ENCODE measurements at places on chromosomes 1 and 21.

DNA sequence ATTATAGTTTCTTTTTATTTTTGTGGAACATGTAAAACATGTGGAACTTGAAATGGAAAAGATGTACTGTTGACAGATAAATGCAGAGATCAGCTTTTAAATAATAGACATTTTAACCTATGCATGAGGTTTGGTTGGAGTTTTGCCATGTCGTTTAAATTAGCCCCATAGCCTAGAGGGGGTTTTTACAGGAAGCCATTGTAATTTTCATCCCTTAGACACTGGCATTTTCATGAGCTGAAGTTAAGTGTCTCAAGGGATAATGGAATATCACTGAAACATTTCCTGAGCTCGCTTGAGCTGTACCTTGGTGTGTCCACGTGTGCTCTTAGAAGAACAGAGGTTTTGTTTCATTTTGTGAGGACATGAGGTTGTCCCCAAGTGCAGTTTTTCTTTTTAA lies 54.2 kb downstream of the HMCN1 start:
- DNase-seq = no peak

- no peak for DNase-seq
These were observed 212.6 kb downstream of the NFIA start for GRCh38 chr1:61294930-61295329.

DNA sequence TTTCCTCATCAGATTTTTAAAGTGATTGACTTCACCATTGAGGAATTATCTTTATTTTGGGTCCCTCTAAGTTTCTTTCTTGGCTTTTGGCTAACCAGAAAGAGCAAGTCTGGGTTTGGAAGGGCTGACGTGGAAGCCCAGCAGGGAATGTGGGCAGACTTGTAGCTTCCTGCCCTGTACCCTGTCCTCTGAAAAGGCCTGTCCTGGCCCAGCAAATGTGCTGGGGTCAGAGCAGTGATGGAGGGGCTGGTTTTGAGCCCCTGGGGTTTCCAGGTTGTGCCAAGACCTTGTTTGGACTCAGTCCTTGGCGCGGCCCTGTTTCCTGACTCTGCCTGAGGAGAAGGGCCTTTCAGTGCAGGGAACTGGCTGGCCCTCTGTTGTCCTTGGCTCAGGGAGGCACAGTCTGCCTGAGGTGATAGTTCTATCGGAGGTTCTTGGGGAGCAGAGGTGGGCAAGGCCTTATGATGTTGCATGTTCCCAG lies 72.1 kb downstream of the UCK2 start:
- no peak for DNase-seq

DNA sequence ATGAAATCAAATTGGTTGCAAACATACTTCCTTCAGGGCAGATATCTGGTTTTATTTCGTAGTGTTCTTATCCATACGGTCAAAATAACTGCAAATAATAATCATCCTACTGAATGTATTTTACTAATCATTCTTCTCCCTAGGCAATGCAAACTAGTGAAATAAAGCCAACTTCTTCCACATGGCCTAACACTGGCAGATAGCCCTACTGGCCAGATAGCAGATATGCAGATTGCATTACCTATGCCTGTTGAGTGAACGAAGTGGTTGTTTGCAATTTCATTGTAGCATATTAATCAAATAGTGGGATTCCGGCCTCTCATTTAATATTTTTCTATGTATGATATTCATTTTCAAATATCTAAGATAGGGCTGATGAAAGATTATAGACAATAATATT lies 116.2 kb downstream of the CENPF start:
- no peak for DNase-seq

GRCh38 chr1:203480525-203481084 lies 5.0 kb downstream of the PRELP start:
- peak; percentile 84 for DNase-seq

DNA sequence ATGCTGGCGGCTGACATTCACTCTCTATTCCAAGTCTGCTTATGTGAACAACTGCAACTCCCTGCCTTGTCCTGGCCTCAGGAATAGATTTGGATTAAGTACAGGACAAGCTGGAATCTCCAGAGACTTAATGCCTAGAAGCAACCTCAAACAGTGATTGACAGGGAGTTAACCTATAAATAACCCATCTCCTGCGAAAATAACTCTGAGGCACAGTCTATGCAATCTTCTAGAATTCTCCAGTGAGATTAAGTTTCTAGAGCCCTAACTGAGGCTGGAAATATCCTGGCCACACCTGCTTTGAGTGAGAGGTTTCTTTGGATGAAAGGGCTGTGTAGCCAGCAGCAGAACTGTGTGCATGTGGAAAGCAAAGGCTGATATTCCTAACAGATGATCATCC lies 25.3 kb upstream of the ATP1A1 start:
- no peak for DNase-seq

DNA sequence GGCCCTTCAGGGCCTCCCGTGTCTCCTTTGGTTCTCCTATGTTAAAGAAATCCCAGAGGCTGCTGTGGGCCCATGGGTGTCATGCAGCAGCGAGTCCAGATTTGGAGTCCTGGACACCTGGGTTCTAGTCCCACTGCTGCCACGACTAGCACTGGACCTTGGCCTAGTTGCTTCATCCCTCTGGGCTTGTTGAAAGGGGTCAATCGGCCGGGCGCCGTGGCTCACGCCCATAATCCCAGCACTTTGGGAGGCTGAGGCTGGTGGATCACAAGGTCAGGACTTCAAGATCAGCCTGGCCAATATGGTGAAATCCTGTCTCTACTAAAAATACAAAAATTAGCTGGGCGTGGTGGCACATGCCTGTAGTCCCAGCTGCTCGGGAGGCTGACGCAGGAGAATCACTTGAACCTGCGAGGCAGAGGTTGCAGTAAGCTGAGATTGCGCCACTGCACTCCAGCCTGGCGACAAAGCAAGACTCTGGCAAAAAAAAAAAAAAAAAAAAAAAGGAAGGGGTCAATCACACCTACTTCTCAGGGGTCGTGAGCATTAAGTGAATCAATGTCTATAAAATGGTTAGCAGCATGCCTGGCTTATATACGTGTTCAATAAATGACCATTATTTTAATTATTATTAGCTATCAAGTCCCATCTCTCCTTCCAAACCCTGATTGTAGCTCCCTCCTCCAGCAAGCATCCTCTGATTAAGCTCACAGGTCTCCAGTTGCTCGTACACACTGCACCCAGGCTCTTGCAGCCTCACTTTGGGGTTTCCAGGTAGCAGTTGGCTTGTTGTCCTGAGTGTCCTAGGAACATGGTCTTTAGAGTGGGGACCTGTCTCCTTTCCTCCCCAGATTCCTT lies 43.8 kb downstream of the KIRREL1 start:
- DNase-seq = no peak

DNA sequence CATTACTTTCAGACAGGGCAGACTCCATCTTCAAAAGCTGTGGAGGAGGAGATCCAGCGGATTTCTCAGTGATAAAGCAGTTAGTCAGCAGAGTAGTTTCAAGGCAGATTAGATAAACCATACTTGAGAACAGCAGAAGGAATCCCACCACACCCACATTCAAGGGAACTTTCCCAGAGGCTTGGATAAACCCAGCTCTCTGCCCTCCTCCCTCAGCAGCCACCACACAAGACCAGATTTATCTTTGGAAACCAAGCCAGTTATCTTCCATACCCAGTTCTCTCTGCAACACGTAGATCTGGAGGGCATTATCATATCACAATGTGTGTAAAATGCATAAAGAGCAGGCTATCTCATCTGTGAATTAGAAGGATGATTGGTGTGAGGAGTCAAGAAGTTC lies 40.2 kb downstream of the GFI1 start:
- DNase-seq = no peak

- DNase-seq = no peak
These were observed 70.5 kb upstream of the NGF start for GRCh38 chr1:115408533-115408932.

DNA sequence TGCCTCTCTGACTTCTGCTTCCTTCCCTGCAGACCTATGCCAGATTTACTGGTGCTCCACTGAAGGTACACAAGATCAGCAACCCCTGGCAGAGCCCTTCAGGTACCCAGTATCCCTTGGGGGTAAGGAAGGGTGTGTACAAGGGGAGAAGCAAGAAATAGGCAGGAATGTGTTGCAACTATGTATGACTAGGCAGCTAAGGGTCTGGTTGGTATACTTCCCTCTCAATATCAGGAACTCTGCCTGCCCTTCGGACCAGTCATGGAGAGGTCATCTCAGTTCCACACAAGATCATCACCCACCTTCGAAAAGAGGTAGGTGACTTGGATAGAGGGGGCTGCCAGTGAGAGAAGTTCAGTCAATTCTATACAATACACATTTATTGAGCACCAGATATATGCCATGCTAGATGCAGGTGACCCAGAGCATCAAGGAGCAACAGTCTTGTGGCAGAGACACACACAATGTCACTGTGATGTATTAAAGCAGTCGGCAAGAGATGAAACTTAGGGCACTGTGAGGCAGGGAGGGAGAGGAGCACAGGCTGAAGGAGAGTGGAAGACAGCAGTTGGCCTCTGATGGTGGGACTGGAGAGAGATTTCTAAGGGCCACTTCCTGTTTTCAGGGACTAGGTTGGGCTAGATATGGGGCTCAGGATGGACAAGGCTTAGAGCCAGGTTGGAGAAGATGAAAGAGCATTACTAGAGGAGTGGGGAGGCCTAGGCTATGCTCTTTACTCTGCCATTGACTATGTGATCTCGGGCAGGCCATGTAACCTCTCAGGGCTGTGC lies 2.0 kb downstream of the MTX1 start:
- no peak for DNase-seq

- DNase-seq = no peak
These were observed 116.9 kb downstream of the BEND5 start for GRCh38 chr1:48659801-48660200.

- DNase-seq = no peak
These were observed 26.0 kb downstream of the S1PR1 start for GRCh38 chr1:101262630-101263348.

Data from COR-L47 (cell line).